ENCODE measurements at places on chromosomes 6 and 20.

DNA sequence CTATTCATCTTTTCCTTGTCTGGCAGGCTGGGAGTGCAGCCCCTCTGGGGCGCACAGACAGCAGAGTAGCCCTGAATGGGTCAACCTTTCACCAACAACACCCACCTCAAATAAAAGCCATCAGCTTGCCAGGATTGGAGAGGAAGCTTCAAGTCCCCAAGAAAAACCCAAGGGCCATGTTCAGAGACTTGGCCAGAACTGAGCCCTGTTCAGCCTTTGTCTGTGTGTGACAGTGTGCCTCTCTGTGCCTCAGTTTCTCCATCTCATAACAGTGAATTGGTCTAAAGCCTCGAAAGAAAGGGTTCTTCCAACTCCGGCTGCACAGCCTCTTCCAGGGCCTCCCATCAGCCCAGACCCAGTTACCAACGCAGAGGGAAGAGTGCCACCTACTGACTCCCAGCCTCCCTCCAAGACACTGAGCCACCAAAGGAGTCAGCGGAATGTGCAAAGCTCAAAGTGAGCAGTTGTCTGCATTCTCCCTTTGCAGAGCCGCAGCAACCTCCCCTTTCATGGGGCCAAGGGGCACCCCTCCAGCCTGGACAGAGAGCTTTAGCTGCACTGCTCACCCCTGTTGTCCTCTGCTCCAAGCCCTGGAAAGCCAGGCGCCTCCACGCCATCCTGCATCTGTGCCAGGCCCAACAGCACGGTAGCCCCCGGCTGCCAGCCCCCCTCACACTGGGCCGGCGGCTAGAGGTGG is 82.7 kb upstream of the TOP1 start:
- no peak for DNase-seq

DNA sequence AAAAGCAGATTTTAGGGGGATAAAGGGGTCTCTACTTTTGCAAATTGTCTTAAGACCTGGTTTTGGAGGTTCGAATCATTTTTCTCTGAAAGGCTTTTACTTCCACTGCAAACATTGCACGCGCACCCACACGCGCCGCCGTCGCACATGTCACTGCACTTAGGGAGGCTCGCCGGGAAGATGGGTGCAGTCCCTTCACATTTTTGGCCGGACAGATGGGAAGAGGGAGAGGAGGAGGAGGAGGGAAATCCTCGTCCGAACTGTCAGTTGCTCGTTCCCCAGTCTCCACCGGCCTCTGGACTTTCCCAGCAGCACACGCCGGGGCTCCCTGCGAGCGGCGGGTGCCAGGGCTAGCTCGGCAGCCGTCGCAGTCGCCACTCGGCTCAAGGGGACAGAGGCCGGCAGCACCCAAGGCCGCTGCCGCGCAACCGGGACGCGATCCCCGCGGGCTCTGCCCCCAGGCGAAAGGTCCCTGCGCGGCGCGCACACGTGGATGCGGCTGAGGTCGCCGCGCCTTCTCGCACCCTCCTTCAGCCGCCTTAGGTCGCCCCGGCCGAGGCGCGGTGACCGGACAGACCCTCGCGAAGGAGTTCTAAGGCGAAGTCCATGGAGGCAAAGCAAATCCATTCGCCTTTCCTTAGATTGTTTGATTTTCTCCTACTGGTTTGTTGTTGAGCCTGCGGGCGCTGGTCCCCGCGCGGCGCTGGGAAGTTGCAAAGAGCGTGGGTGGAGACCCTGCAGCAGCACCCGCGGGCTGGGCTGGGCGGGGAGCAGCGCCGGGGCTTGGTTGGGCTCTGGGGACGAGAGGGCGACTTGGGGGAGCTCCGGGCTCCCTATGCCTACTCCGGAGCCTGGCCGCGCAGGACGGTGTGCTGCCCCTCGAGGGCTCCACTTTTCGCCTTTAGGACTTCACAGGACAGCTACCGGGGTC is 1.2 kb downstream of the MYB start:
- no peak for DNase-seq

DNA sequence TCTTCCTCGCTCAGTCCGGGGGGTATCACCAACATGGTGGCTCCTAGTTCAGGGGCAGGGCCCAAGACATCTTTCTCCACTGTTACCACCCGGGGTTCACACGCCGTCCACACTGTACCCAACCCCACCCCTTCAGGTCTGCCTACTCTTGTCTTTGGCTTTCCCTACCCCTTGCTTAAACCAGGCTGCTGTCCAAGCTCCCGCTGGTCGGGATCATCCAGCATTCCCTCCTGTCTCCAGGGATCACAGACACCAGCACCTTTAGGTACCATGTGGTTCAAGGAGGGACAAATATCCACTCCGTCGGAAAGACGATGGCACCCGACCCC is 395 bp downstream of the NELFE start:
- no peak for DNase-seq

DNA sequence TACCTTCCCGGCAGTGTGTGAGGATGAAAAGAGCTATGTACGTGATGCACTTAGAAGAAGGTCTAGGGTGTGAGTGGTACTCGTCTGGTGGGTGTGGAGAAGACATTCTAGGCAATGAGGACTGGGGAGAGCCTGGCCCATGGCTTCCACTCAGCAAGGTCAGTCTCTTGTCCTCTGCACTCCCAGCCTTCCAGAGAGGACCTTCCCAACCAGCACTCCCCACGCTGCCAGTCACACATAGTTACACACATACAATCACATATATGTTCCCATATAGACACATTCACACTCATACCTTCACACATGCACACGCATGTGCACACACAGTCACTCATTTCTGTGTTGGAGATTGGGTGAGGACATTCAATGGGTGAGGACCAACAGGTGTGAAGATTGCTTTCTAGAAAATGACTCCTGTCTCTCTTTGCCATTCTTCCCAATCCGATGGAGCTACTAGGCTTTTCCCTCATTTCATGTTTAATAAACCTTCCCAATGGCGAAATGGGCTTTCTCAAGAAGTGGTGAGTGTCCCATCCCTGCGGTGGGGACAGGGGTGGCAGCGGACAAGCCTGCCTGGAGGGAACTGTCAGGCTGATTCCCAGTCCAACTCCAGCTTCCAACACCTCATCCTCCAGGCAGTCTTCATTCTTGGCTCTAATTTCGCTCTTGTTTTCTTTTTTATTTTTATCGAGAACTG is 30.4 kb downstream of the SRSF3 start:
- DNase-seq, result no peak

DNA sequence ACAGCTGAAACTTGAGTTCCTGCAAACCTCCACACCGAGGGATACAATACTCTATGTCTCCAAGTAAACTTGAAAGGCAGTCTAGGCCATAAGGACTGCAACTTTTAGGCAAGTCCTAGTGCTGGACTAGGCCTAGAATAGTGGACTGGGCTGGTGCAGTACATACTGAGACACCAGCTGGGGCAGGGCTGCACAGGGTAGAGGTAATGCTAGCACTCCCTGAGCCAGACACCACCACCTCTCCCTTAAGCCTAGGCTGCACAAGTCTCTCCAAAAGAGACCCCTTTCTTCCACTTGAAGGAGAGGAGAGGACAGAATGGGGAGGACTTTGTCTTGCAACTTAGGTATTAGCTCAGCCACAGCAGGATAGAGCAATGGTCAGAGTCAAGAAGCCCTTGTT is 65.7 kb upstream of the PTPRK start:
- no peak for DNase-seq

DNA sequence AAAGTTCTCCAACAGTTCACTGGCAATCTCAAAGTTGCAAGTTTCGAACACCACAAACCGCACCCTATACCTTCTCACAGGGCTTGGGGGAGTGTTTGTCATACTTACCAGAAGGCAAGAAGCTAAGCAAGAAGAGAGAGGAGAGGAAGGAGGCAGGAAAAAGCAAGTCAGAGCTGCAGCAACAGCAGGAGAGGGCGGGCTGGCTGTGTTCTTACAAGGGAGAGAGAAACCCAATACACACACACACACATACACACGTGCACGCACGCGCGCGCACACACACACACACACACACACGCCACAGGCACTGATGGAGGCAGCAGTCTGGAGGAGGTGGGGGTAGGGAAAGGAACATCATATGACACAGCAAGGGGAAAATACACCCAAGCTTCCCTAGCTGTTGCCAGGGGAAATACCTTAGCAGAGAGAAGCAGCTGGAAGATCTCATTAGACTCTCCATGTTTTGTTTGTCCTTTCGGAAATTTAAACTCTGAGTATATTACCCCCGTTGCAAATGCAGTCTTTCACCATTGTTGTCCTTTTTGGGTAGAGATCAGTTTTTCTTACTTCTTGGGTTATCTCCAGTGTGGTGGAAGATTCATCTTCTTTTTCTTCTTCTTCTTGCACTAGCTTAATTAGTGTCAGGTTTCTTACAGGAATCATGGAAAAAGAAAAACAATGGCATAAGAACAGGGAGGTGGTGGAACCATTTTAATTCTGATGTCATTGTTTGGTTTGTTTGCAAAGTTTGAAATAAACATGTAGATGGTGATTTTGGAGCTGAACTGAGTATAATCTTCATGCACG is at the start of gene TXLNB:
TXLNB (minus strand) TSS at position 186 of the 807 bp plus-strand sequence. CDS start 3,099 bp downstream, outside the sequence.
- DNase-seq, result no peak

DNA sequence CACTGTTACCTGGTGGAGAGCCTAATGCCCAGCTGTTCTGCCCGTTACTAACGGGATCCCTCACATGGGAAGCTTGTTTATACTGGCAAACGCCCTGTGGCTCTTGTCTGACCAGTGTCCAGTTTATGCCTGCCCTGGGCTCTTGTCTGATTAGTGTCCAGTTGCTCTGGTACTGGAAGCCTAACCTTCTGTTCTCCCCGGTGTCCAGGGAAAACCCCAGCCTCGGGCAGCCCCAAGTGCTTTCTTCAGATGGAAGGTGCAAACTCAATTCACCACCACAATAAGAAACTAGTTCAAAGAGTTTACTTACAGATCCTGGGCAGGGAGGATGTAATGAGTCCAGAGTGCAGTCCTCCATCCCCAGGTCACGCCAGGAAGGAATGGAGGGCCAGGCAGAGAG is 148.4 kb downstream of the TBXT start:
- DNase-seq, result no peak

GRCh38 chr6:166237617-166238016 is 70.0 kb upstream of the TBXT start:
- no peak for DNase-seq

- DNase-seq, result no peak
Measured at GRCh38 chr6:35634316-35634715, 54.4 kb downstream of the FKBP5 start.

DNA sequence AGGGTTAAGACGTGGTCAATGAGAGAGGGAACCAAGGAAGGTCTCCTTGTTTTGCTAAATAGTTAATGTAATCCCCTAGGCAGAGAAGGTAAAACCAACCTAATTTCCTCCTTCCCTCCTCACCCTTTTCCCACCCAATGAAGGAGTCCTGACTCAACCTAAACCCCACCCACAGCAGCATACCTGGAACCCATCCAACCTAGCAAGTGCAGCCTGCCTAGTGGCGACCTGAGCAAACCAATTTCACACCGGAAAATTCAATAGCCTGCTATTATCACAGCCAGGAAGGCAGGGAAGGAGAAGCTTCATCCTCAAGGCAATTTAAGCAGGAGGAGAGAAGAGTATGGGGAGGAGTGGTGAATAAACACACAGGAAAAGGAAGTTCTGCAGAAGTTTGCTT is 46.9 kb downstream of the OSTM1 start:
- DNase-seq, result no peak

- DNase-seq, result no peak
Measured at GRCh38 chr6:148818939-148819575, 72.2 kb downstream of the UST start.

DNA sequence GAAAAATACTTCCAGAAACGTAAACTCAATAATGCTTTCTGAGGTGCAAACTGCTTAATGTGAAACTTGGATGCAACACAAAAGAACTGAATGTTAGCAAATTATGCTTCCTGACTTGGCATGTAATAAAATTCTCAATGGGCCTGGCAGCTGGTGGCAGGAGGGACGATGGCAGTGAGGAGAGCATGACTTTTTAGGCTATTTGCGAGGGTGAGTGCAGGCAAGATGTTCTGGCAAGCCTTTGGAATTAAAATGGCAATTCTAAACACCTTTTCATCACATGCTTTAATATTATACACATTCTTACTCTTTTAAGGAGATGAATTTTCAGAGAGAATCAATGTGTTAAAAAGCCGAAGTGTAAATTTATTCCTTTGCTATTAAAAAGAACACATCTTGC is 224.8 kb upstream of the CDH4 start:
- no peak for DNase-seq

- DNase-seq, result no peak
Measured at GRCh38 chr6:79377888-79378348, 143.4 kb upstream of the HMGN3 start.

- no peak for DNase-seq
Measured at GRCh38 chr20:29306390-29307072, 1950.9 kb upstream of the DEFB115 start.

- no peak for DNase-seq
Measured at GRCh38 chr6:32222333-32223230, 1.3 kb downstream of the NOTCH4 start.

DNA sequence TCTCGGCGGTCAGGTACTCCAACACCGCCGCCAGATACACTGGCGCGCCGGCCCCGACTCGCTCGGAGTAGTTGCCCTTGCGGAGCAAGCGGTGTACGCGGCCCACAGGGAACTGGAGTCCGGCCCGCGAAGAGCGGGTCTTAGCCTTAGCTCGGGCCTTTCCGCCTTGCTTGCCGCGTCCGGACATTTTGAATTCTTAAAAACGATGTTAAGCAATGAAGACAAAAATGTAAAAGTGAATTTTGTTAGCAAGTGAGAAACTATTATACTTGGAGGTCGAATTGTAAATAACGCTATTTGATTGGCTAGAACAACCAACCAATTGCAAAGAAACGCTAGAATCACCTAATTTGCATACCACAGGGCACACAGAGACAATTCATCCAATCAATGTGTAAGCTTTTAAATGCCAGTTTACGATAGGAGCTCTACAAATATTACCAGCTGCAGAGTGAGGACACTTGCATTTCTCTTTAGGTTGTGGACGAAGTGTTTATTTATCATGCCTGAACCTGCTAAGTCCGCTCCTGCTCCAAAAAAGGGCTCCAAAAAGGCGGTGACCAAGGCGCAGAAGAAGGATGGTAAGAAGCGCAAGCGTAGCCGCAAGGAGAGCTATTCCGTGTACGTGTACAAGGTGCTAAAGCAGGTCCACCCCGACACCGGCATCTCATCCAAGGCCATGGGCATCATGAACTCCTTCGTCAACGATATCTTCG is 112.0 kb downstream of the HFE start:
- peak; percentile 75 for DNase-seq

DNA sequence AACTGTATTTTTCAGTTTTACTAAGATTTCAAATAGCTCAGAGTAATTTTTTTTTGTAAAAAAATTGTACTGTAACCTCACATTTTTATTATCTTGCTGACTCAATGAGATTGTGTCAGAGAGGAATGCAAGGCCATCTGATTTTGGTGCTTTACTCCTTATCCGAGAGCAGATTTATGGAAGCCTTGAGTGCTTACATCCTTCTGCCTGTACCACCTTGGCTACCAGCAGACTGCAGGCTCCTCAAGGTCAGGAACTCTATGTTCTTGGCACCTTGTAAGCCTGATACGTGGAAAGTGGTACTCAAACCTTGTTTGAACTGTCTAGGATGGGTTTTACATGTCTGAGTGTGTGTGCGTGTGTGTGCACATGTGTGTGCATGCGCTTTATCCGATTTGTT is 80.1 kb upstream of the MLIP start:
- no peak for DNase-seq
